ENCODE measurements at places on chromosomes 6 and 20.

GRCh38 chr6:167444602-167445346, 119.9 kb downstream of the TTLL2 start:
- DNase-seq: no peak

DNA sequence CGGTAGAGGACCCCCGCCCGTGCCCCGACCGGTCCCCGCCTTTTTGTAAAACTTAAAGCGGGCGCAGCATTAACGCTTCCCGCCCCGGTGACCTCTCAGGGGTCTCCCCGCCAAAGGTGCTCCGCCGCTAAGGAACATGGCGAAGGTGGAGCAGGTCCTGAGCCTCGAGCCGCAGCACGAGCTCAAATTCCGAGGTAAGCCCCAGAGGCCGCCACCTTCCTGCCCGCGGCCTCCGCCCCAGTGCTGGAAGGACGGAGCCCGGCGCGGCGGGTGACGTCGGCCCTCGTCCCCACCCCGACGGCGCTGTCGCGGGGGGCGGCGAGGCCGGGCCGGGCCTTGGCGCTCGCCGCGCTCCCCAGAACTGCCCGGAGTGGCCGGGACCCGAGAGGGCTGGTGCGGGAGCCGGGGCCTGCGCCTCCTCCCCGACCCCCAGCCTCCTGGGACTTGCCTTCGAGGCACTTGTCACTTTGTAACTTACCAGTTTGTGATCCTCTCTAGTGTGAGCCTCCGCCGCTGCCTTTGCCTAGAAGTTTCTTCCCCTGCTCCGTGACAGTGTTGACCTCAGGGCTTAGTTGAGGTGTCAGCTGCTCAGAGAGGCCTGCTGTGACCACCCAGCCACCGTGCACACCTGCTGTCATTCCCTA, 417 bp downstream of the VAPB start:
- DNase-seq: peak; percentile 33

- no peak for DNase-seq
Observed at GRCh38 chr6:408599-409102, 17.1 kb downstream of the IRF4 start.

DNA sequence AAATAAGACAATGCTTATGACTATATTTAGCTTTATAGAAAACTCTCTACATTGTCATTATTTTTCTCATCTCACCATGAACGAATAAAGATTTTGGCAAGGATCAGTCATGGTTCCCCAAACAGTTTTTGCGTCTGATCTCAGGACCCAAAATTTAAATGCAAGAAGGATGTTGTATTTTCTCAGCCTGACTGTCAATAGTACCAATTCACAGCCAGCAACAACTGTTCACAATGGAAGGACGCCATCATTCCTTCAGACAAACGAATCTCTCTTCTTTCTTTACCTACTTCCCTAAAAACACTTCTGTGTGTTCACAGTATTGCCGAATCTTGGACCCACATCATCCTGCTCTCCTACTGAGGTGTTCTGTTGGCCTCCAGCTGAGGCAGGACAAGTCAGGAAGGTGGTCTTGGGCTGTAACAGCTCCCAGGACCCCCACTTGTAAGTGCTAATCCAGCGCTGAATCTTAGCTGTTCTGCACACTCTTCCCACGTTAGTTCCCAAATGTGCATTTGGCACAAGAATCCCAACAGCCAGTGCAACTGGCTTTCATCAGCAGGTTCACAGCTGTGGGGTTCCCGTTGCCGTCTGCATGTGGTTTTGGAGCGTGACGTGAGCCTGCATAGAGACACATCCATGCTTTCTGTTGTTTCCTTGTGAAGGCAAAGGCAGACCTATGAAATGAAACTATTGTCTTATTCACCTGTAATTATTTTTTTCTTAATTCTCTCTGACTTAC, 600.0 kb downstream of the QKI start:
- DNase-seq: no peak

DNA sequence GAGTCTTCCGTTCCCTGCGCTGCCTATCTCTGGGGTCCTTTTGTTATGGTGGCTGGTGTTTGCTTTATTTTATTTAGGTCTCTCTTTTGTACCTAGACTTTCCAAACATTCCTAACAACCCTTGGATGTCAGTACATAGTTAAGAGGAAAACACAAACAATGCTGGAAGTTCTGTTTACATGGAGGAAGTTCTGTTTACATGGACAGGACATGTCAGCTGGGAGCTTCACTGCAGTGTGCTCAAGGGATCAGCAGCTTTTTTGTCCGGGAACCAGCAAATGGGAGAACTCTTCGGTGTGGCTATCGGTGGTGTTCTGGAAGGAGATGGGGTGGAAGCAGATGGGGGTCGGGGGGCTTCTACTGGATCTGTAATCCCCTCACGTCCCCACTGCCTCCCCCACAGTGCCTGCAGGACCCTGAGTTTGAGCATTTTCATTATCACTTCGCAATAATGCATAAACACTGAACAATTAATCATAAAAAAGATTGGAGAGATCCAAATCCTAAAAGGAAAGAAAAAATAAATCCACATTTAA, 2.7 kb downstream of the SERPINB6 start:
- DNase-seq: no peak

- DNase-seq: peak; percentile 20
Observed at GRCh38 chr6:158686791-158687381, 37.0 kb downstream of the SYTL3 start.
